ENCODE measurements at places on chromosomes 7 and 10. TPM values are rescaled to one million over a fixed set of nuclear protein-coding genes. Genes with fewer than 3 reads are reported as not detected.

RADIL gene
- 3.9 TPM for total RNA-seq

- no peak for DNase-seq
Observed at GRCh38 chr10:119061352-119061751, 19.3 kb downstream of the EIF3A start.

DNA sequence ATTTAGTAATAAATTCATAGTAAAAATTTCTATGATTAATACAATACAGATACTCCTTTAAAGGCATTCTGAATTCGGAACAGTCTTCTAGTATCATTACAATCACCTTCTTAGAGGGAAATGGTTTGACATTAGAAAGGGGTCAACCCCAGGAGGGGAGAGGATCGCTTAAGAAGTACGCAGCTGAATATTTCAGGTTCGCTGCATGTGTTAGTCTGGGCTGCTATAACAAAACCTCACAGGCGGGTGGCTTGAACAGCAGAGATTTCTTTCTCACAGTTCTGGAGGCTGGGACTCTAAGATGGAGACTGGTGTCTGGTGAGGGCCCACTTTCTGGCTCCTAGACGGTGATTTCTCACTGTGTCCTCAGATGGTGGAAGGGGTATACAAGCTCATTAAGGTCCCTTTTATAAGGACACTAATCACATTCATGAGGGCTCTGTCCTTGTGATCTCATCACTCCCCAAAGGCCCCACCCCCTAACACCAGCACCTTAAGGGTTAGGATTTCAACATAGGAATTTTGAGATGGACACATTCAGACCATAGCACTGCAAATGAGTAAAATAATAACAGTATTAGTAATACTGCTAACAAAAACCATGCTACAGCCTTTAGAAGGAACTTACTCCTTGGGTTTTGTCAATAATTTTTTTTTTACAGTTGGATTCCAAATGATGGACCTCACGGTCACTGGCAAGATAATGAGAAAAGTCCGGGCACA, 34.0 kb downstream of the GNA12 start:
- no peak for DNase-seq

DNA sequence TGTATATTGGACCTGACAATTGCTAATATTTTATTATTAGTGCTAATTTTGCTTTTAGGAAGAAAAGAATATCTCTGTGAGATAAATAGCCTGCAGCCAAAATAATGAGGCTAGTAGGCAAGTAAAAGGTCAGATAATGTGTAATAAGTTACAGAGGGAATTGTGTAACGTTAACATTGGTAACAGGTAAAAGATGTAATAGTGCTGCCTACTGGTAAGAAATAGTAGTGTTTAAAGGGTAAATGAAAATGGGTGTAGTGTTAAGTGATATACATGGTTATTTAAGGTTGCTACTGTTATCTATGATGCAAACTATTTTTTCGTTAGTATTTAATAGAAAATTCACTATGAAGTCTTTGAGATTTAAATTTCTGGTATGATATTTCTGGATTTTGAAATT, 9.2 kb upstream of the FOXP2 start:
- DNase-seq: no peak

OLAH gene
- total RNA-seq: 0.35 TPM

- DNase-seq: no peak
Observed at GRCh38 chr7:142177869-142178268, 66.4 kb downstream of the MGAM2 start.

DNA sequence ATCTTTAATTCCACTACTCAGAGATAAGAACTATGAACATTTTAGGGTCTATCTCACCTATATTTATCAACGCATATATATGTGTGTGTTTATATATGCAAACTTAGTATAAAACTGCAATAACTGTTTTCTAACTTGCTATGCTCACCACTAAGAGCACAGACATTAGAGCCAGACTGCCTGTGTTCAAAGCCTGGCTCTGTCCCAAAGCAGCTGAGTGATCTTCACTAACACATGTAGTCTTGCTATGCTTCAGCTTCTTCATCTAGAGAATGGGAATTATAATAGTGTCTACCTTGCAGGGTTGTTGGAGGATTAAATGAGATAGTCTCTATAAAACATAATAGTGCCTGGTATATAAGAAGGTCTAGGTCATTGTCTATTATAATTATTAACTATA, 165.5 kb downstream of the MAGI2 start:
- no peak for DNase-seq

ZNF680 gene
- 20.9 TPM for total RNA-seq

DNA sequence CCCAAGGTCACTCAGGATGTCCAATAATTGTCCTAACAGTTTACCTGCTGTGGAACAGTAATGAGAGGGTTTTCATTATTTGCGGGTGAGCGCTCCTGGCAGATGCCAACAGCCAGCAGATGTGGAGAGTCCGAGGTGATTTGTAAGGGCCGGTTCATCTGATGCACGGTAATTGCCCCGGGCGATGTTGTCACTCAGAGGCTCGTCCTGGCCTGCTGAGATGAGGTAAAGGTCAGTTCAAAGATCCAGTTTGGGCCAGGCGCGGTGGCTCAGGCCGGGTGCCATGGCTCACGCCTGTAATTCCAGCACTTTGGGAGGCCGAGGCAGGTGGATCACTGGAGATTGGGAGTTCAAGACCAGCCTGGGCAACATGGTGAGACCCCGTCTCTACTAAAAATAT, 16.9 kb downstream of the LHPP start:
- DNase-seq: no peak

DNA sequence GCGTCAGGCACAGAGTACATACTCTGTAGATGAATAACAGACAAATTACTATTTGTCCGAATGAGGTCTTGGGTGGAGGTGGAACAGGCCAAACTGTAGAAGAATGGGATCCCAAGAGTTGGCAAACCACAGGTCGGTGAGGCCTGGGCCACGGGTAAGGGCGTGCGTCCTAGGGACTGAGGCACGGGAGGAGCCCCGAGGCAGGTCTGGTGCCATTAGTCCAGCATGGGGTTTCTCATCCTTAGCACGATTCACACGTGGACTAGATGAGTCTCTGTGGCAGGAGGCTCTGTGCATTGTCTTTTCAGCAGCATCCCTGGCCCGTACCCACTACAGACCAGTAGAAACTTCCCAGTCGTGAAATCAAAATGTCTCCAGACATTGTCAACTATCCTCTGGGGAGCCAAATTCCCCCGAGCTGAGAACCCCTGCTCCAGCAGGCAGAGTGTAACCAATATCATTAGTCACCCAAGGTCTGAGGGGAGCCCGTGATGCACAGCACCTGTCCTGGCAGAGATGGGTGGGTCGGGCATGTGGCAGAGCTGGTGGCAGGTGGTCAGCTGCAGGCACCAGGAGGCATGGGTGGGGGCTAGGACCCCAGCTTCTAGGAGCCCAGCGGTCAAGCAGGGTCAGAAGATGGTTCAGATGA, 61.3 kb downstream of the COL13A1 start:
- DNase-seq: no peak

GDF2 gene
- not detected for total RNA-seq

- DNase-seq: no peak
Observed at GRCh38 chr10:37758074-37758473, 99.3 kb downstream of the ZNF248 start.

Measured in Right ventricle myocardium inferior (tissue), 1 donor.